ENCODE measurements at places on chromosomes 6 and 20. TPM values are rescaled to one million over a fixed set of nuclear protein-coding genes. Genes with fewer than 3 reads are reported as not detected.

The SNTA1 gene
- 3.6 TPM for total RNA-seq

DNA sequence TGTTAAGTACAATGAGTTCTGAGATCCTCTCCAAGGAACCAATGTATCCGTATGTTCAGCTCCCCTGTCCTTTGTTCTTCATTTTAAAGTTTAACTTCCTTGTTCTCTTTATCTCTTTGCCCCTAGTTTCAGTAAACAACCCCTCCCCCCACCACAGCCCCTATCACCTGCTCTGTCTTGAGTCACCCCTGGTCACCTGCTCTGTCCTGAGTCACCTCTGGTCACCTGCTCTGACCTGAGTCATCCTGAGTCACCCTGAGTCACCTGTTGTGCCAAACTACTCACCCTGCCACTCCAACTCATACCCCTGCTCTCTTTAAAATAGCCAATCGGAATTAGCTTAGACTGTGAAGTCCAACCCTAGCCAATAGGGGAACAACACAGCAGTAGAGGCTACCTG lies 288.7 kb upstream of the CDYL start:
- DNase-seq, result no peak
- no peak overlapping the region for H3K4me3 ChIP-seq
- peaks cover 3% of the 10 kb centered on the region for H3K4me1 ChIP-seq
- H3K27me3 ChIP-seq, result no peaks in the 10 kb centered on the region
- H3K27ac ChIP-seq, result no peak overlapping the region

The RCAN2 gene
- total RNA-seq, result not detected

The VGLL2 gene
- total RNA-seq, result not detected

- H3K36me3 ChIP-seq, result no peaks in the 10 kb centered on the region
- H3K27me3 ChIP-seq, result no peaks in the 10 kb centered on the region
- no peak for DNase-seq
- H3K4me3 ChIP-seq, result no peak overlapping the region
- no peaks in the 10 kb centered on the region for H3K4me1 ChIP-seq
These were observed 710.2 kb upstream of the POU3F2 start for GRCh38 chr6:98124171-98124570.

GRCh38 chr20:20333866-20334265 lies 34.0 kb upstream of the INSM1 start:
- peaks cover 5% of the 10 kb centered on the region for H3K4me1 ChIP-seq
- no peaks in the 10 kb centered on the region for H3K36me3 ChIP-seq
- peaks cover 21% of the 10 kb centered on the region for H3K27me3 ChIP-seq
- H3K4me3 ChIP-seq, result no peak overlapping the region

GRCh38 chr6:147808640-147809039 lies 300.1 kb downstream of the SAMD5 start:
- no peak overlapping the region for H3K27ac ChIP-seq
- H3K36me3 ChIP-seq, result no peaks in the 10 kb centered on the region
- peaks cover 19% of the 10 kb centered on the region for H3K27me3 ChIP-seq
- H3K4me1 ChIP-seq, result no peaks in the 10 kb centered on the region
- no peak for DNase-seq

The CDYL gene
- 47.8 TPM for total RNA-seq

The SRSF12 gene
- total RNA-seq, result not detected

DNA sequence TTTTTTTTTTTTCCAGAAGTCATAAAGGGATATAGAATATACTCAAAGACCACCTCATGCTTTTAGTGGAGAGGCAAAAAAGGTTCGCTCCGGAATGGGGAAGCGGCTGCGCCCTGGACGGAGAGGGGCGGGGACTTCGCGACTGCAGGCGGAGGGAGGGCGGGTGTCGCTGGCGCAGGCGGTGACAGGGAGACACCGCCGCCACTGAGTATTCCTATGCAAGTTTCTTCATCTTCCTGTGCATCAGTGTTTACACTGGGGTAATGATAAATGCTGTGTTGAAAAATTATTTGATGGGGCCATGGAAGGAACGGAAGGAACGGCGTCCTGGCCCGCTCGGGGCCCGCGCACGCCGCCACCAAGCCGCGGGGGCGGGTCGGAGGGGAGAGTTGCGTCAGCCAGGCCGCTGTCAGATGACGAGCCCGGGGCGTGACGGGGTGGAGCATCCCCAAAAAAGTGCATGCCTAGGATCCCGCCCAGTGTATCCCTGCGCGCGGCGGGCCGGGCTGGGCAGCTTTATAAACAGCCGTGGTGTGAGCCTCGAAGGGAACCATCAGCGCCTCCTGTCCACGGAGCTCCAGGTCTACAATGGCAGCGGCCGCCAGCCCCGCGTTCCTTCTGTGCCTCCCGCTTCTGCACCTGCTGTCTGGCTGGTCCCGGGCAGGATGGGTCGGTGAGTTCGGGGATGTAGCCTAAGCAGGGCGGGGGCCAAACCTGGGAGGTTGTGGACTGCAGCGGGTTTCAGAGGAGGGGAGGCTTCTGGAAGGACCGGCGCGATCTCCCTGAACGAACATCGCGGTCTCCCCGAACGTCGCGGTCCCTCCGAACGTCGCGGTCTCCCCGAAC lies at the start of gene ULBP1:
Gene ULBP1 (plus strand): TSS at position 482 of the 846 bp plus-strand sequence. CDS start 107 bp downstream, at position 589.
- peak within 1 kb of the TSS; percentile 89 for H3K27ac ChIP-seq
- peak within 1 kb of the TSS; percentile 95 for H3K4me3 ChIP-seq
- peaks cover 19% of the 10 kb centered on the region for H3K4me1 ChIP-seq
- peaks cover 6% of the 10 kb centered on the region for H3K36me3 ChIP-seq
- peak; percentile 69 for DNase-seq

The CLVS2 gene
- total RNA-seq, result not detected

DNA sequence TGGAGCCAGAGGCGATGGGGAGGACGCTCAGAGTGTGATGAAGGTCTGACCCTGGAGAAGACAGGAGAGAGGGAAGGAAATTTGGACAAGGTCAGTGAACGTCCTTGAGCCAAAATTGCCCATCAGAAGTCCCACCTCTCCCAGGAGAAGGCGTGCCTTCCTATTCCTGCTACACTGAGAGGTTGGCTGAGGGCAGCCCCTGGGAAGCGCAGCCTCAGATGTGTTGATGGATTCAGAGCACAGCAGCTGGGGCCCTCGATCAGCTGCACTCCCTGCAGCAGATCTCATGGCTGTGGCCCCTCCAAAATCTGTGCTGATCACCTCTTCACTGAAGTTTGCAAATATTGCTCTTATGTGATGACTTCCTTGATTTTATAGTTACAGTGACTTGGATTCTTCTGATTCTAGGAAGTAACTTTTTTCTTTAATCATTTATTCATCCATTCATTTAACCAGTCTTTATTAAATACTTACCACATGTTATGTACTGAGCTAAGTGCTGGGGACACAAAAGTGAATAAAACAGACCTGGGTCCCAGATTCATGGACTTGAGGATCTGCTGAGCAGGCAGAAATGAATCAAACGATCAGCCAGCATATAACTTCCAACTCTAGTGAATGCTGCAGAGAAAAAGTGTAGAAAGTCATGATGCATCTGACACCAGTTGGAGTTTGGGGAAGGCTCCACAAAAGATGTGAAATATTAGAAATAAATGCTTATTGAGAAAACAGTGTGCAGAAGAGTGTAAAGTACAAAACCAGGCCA lies 69.6 kb upstream of the ARMC2 start:
- H3K4me3 ChIP-seq, result no peak overlapping the region
- H3K4me1 ChIP-seq, result peaks cover 19% of the 10 kb centered on the region
- DNase-seq, result no peak
- H3K27ac ChIP-seq, result no peak overlapping the region
- H3K27me3 ChIP-seq, result no peaks in the 10 kb centered on the region

- peaks cover 2% of the 10 kb centered on the region for H3K4me1 ChIP-seq
- H3K27me3 ChIP-seq, result peaks cover 7% of the 10 kb centered on the region
- H3K36me3 ChIP-seq, result no peaks in the 10 kb centered on the region
- H3K27ac ChIP-seq, result no peak overlapping the region
- DNase-seq, result no peak
These were observed 34.0 kb downstream of the SYNDIG1 start for GRCh38 chr20:24503352-24503931.

DNA sequence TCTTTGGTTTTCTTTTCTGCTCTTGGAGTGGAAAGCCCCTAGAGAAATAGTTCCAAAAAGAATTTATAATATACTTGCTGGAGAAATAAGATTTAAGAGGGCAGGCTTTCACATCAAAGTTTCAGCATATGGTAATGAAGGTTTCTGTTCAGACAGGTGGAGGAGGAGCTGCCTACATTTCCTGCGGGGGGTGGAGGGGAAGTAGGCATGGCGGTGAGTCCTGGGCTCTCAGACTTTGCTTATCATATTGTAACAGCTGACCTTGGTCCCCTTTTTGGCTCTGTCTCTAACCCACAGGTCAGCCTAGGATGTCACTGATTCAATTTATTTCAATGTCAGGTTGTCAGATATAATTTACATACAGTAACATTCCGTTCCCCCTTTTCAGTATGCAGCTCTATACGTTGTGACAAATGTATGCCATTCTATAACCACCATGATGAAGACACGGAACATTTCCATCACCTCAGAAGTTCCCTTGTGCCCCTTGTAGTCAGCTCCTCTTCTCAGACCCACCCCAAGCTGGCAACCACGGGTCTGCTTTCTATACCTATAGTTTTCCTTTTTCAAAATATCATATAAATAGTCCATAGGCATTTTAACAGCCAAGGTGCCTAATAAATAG lies 77.6 kb upstream of the GGTLC1 start:
- H3K36me3 ChIP-seq, result peaks cover 10% of the 10 kb centered on the region
- H3K27ac ChIP-seq, result peak overlapping the region; percentile 89
- DNase-seq, result peak; percentile 52
- H3K4me1 ChIP-seq, result peaks cover 12% of the 10 kb centered on the region
- H3K27me3 ChIP-seq, result no peaks in the 10 kb centered on the region

The CENPQ gene
- total RNA-seq, result 5.4 TPM

DNA sequence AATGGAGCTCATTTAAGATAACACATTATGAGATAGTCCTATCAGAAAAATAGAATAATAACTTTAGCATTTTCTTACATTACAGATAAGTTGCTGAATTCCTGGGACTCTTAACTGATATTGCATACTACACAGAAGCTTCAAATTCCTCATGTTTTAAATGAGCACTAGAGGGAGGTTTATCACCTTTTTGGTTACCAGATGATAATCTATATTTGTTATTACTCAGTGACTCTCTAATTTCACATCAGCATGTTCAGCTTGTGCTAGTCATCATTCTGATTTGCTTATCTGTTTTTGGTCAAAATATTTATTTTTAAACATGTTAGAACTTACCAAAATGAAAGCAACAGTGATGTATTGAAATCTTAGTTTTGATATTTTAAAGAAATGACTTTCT lies 20.5 kb upstream of the GJA10 start:
- no peak for DNase-seq
- H3K27ac ChIP-seq, result no peak overlapping the region
- no peaks in the 10 kb centered on the region for H3K27me3 ChIP-seq
- peaks cover 46% of the 10 kb centered on the region for H3K36me3 ChIP-seq

DNA sequence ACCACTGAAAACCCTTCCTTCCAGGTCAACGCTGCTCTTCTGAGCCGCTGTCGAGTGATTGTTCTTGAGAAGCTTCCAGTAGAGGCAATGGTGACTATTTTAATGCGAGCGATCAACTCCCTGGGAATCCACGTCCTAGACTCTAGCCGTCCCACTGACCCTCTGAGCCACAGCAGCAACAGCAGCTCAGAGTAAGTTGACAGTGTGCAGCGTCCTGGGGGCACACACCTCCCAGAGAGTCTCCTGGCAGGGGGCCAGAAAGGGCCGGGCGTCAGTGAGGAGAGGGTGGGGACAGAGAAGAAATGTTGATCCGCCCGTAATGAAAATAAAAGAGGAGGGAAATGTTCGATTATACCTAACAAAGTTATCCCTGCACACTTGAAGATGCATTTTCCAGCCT lies 5.0 kb downstream of the WRNIP1 start:
- DNase-seq, result peak; percentile 43
- H3K27me3 ChIP-seq, result no peaks in the 10 kb centered on the region
- peak overlapping the region; percentile 62 for H3K27ac ChIP-seq
- peaks cover 79% of the 10 kb centered on the region for H3K4me1 ChIP-seq

The OR2H1 gene
- not detected for total RNA-seq

- DNase-seq, result peak; percentile 31
- H3K36me3 ChIP-seq, result peaks cover 2% of the 10 kb centered on the region
- peaks cover 2% of the 10 kb centered on the region for H3K4me1 ChIP-seq
- H3K27me3 ChIP-seq, result peaks cover 74% of the 10 kb centered on the region
These were observed 13.3 kb downstream of the GRM4 start for GRCh38 chr6:34132486-34133185.
